Suppressor macrophage (primary cell): ENCODE measurements at places on chromosomes 4 and X.

DNA sequence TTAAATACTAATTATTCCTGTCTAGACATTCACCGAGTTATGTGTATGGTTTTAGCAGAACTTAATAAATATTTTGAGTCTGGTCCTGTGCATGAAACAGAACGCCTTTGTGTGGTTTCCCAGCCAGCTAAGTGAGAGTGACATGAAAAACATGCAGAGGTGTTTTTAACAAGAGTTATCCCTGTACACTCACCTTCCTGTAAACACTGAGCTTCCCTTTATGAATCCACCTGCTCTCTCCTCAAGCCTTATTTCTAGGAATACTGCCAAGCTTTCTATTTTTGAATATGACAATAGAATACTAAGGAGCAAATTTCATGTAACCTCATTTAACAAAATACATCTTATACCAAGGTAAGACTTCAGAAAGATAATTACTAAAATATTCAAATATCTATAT, 270.3 kb upstream of the CTSO start:
- DNase-seq = no peak

DNA sequence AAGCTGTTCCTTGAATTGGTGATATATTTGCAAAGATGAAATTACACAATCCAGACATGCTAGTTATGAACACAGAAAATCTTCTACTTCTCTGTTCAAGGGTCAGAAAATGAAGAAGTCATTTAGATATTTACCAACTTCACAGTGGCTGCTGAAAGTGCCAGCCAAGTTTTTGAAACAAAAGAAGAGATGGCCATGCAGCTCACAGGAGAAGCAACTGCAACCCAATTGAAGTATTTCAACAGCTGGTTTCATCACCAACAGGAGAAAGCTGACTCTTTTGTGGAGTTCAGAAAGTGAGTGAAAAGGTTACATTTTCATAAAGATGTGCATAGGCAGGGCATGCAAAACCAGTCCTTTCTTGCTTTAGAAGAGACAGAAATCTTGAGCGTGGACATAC, 70.1 kb upstream of the LSM6 start:
- DNase-seq = peak; percentile 93

GRCh38 chr4:30865691-30866090, 145.5 kb downstream of the PCDH7 start:
- no peak for DNase-seq

GRCh38 chr4:912548-913279, 19.4 kb downstream of the GAK start:
- no peak for DNase-seq

DNA sequence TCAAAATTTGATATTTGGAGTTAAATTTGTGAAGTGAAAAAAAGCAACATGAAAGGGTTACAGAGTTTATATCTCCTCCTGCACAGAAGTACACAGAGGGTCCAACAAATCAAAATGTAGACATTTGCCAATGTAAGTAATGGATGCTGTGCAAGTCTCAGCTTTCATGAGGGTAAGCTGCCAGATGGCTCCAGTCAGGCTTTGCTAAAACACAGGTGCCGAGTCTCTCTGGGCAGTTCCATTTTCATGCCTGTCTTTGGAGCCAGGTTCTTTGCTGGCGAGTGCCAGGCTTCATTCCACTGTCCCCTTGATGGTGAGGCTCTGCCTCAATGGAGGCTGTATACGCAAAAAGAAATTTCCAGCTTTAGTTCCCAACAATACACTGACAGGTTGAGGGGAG, 27.9 kb downstream of the SLC4A4 start:
- DNase-seq = no peak

DNA sequence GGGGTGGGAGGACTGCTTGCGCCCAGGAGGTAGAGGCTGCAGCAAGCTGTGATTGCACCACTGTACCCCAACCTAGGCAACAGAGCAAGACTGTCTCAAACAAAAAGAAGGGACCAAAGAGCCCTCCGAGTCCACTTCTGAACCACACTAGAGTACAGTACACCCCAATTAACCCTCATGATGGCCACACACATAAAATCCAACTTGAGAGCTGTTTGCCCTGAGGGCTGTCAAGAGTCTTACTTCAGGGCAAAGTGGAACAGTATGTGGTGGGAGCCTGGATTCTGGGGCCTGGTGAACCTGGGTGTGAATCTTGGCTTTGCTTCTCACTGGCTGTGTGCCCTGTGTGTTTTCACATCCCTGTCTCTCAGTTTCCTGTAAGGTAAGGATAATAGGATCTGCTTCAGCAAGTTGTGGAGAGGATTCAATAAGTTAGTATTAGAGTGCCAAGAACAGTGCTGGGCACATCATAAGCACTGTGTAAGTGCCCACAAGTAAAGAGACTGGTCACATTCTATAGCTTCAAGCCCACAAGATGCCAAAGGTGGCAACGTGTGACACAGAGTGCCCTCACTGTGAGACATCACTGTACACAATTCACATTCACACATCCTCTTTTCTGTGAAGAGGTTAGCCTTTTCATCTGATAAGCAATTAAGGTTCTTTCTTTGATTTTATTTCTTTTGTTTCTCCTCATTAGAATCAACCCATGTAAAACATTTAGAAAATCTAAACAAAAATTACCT, 52.1 kb downstream of the LEF1 start:
- no peak for DNase-seq

- no peak for DNase-seq
Observed at GRCh38 chrX:24961809-24962208, 54.0 kb downstream of the ARX start.

DNA sequence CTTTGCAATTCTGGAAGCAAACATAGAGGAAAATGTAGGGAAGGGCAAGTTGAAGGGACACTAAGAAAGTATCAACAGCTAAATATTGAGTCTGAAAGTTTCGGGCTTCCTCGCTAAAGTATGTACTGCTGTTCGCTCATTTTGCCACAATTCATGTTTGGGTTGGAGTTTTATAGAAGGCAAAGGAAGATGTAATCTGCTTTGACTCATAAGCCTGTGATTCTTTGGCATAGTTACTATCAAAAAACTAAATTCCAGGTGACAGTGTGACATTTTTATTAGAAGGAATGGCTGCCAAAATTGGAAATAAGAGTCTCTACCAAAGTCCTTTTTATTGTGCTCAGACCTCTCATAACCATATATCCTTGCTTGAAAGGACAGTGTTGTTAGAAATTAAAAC, 336.7 kb upstream of the ADGRL3 start:
- DNase-seq = no peak

DNA sequence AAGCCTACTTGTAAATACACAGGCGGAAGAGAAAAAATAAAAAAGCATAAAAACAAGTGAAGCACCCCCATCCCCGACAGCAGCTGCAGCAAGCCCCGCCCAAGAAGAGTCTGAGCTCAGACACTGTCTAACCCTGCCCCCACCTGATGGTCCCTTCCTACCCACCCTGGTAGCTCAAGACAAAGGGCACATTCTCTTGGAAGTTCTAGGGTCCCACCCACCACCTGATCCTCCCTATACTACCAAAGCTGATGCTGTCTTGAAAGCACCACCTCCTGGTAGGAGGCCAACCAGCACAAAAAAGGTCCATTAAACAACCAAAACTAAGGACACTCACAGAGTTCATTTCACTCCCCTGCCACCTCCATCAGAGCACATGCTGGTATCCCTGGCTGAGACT, 308.2 kb downstream of the KLHL13 start:
- no peak for DNase-seq

- DNase-seq = no peak
Observed at GRCh38 chr4:150723727-150724411, 141.9 kb downstream of the MAB21L2 start.

DNA sequence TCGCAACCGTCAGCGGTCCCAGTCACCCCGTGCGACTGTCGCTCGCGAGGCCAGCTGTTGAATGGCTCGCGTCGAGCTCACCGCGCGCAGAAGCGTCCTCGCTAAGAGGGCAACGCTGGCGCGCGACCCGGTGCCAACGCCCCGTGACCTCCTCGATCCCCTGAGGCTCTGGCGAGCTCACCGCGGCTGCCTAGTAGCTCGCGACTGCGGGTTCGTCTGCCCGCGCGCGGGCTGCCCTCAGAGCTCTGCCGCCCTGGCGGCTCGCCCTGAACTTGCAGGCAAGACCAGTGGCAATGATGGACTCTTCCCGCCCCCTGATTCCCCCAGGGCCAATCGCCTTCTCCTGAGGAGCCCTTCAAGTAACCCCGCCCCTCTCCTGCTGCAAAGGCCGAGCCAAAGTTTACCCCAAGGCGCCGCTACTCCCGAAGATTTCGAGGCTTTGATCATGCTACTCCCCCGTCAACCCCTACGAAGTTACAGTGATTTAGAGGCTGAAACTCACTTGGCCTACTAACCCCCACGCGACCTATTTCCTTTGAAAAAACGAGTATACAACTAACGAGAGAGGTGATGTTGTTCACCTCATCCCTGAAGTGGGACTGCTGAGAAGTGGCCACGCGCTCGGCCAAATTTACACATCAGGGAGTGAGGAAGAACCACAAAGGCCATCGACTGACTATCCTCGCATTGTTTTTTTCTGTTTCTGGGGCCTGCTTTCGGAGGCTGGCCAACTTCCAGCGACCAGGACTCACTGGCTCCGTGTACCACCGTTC, 37.5 kb downstream of the PGRMC1 start:
- DNase-seq = peak; percentile 75

DNA sequence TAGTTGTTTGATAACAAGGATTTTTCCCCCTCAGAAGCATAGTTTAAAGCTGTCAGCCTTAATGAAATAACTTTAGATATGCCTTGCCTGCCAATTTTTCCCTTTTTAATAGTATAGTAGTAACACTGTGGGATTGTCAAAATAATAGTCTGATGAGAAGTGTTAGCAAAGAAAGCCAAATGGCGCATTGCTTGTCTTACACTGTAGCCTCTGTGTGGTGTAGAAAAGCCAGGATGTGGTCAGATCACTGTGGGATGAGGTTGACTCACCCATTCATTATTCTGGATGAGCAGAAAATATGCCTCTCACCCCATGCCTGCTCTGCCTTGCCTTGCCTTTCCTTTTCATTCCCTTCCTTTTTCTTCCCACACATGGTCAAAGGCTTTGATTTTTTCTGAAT, 257.8 kb upstream of the NRK start:
- DNase-seq = no peak

DNA sequence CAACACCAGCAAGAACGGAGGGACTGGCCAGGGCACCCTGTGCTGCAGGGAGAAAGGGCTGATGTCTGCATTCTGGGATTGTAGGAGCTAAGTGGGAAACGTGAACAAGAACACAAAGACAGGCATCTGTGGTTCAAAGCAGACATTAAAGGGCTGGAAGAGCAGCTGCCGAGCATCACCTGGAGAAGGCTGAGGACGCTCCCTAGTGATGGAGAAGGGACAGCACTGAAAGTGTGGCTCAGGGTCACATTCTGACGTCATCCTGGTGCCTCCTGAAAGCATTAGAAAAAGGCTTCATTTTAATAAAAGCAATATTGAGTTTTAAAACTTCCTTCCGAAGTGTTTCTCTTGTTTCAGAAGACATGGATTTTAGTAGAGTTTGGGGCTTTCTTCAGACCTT, 62.3 kb downstream of the CLDN22 start:
- DNase-seq = no peak

GRCh38 chr4:32909736-32910135, 2189.6 kb downstream of the PCDH7 start:
- no peak for DNase-seq

DNA sequence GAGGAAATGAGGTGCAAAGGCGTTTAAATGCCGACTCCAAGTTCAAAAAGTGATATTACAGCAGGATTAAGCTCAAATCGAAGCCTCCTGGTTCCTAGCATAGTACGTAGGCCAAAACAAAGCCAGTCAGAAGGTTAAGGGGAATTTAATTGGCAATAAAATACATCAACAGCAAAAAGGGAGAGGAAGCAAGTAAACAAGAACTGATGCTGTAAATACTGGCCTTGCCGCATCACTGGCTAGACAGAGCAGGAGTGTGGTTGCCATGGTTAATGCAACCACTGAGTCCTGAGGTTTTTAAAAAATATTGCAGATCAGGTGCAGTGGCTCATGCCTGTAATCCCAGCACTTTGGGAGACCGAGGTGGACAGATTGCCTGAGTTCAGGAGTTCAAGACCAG, 63.2 kb upstream of the FBXW7 start:
- no peak for DNase-seq
